ENCODE measurements at places on chromosomes 7 and 10.
A peak's percentile ranks its signal among the peaks of the same experiment; 100 is the strongest.

- DNase-seq, result no peak
These were observed 41.7 kb upstream of the ARID5B start for GRCh38 chr10:61859786-61860185.

DNA sequence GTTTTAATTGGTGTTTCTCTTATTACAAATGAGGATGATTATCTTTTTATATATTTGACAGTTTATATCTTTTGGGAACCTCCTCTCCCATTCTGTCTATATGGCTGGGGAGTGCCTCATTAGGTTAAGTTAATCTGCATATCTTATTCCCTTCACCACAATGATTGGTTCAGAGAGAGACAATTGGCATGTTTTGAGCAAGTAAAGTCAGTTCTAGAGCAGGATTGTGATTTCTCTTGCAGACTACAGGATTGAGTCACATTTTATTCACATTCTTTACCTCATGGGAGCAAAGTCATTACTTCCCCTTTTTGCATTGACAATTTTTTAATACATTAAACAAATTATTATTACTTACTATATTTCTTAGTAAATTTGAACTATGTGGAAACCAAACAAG lies 345.6 kb downstream of the MDFIC start:
- DNase-seq, result no peak

GRCh38 chr10:24694086-24694485 lies 29.6 kb downstream of the ARHGAP21 start:
- DNase-seq, result no peak

- DNase-seq, result no peak
These were observed 137.0 kb downstream of the ADCY1 start for GRCh38 chr7:45711161-45711490.

DNA sequence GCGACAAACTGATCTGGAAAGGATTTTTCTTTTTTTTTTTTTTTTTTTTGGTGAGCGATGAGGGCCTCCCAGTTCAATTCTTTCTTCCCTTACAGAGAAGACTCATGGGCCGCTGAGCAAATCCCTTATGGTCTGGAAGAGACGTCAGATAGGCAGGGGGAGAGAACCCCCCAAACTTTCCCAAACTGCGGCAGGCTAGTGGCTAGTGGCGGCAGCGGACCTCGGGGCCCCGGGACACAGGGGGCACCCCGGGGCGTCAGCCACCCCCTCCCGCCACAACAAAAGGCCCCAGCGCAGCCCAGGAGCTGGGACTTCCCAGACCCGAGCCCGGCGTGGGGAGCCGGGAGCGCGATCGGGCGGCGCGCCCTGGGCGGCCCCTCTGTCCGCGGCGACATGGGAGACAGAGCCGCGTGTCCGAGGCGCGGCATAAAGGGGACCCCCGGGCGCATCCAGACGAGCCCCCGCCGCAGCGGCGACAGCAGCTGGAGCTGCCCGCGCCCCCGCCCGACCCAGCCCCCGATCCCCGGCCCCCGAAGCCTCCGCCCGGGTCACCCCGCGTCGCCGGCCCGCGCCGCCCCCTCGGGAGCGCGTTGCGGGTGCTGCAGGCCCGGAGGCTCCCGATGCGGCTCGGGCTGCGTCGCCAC lies 755 bp downstream of the FAM171A1 start:
- no peak for DNase-seq

DNA sequence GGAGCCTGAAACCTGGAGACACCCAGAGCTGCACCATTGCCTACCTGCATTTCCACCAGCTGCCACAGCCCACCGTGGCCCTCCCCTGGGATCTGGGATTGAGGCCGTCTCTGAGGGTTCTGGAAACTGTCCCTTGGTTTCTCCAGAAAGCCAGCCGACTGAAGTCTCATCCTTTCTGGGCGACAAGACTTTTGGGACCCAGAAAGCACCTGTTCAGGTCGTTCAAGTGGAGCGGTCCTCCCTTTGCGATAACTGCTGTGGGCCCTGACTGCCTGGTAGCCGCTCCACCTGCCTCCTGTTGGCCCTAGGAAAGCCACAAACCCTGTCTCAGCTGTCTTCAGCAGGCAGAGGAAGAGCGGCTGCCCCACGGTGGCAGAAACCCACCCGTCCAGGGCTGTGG lies 346.0 kb upstream of the MKI67 start:
- DNase-seq, result no peak

GRCh38 chr7:30658479-30659074 lies 23.7 kb downstream of the CRHR2 start:
- DNase-seq, result no peak

GRCh38 chr10:103766751-103767505 lies 88.4 kb downstream of the SH3PXD2A start:
- DNase-seq, result no peak

DNA sequence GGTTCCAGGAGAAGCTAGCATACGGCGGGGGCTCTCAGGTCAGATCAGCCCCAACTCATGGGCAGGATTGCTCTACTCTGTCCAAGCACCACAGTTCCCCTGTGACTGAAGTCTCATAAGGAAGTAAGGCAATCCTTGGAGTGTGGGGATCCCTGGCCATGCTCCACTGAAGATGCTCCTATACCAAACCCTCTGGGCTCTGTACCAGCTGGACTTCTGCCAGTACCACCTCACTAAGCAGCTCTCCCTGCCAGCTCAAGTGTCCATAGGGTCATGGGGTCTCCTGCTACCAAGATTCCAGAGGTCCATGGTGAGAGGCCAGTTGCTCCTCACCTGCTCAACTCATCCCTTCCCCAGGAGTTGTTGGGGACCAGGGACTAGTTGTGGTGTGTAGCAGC lies 355.7 kb upstream of the STEAP1 start:
- no peak for DNase-seq

- no peak for DNase-seq
These were observed 45.2 kb upstream of the AKR1E2 start for GRCh38 chr10:4780782-4781181.

- DNase-seq, result no peak
These were observed 303.5 kb downstream of the PTPRN2 start for GRCh38 chr7:158284121-158284520.

GRCh38 chr7:141737118-141737835 lies 881 bp upstream of the SSBP1 start:
- peak; percentile 15 for DNase-seq

DNA sequence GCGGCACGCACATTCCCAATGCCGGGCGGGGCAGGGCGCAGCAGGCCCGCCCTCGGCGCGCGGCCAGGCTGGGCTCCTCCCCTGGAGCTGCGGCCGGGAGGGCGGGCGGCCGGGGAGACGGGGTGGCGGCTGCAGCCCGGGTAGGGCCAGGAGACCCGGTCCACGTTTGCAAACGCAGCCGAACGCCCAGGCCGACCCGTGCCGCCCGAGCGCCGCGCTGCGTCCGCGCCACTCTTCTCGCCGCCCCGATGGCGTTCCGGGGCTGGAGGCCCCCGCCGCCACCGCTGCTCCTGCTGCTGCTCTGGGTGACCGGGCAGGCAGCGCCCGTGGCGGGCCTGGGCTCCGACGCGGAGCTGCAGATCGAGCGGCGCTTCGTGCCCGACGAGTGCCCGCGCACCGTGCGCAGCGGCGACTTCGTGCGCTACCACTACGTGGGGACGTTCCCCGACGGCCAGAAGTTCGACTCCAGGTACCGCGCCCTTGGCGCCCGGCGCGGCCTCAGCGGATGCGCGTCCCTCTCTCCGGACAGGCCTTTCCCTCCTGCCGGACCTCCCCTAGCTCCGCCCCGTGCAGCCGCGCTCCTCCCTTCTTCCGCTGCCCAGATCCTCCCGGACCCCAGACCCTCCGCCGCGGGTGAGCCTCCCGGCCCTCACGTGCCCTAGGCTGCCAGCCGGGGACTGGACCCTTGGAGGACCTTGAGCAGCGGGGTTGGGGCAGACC lies at the start of gene FKBP9:
Gene FKBP9, plus strand, starts transcription at position 115 of the 720 bp plus-strand sequence. Its CDS starts 134 bp downstream, at position 249.
- DNase-seq, result no peak

- no peak for DNase-seq
These were observed 83.3 kb downstream of the PLCE1 start for GRCh38 chr10:94077042-94077441.

- DNase-seq, result no peak
These were observed 147.9 kb downstream of the AHR start for GRCh38 chr7:17446340-17446739.
